ENCODE measurements at places on chromosomes 13 and 19.

- no peak for DNase-seq
Measured at GRCh38 chr13:75566658-75567057, 17.1 kb downstream of the UCHL3 start.

- no peak for DNase-seq
Measured at GRCh38 chr19:1211494-1212234, 6.1 kb downstream of the STK11 start.

- no peak for DNase-seq
Measured at GRCh38 chr13:29801737-29802305, 48.6 kb downstream of the UBL3 start.

- DNase-seq = no peak
Measured at GRCh38 chr13:39956036-39956435, 300.6 kb downstream of the COG6 start.

GRCh38 chr19:28046932-28047331 lies 1166.0 kb downstream of the UQCRFS1 start:
- no peak for DNase-seq

DNA sequence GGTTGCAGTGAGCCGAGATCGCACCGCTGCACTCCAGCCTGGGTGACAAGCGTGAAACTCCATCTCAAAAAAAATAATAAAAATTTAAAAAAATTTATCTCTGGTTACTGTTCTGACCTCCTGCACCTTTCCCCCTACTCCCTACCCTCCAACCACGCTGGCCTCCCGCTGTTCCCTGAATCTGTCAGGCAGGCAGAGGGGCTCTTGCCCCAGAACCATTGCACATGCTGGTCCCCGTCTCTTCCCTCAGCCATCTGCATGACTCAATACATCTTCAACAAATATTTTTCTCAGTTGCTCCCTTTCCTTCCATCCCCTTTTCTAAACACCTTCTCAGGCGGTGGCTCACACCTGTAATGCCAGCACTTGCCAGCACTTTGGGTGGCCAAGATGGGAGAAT lies 1.1 kb upstream of the FAM187B start:
- no peak for DNase-seq

- peak; percentile 67 for DNase-seq
Measured at GRCh38 chr19:12140545-12141404, 625 bp upstream of the ZNF20 start.

Data from KG1 (cell line).